ENCODE measurements at places on chromosomes 5 and 9. TPM values are rescaled to one million over a fixed set of nuclear protein-coding genes. Genes with fewer than 3 reads are reported as not detected.

GRCh38 chr9:35659340-35659739, 1.2 kb downstream of the CCDC107 start:
- DNase-seq: no peak

DNA sequence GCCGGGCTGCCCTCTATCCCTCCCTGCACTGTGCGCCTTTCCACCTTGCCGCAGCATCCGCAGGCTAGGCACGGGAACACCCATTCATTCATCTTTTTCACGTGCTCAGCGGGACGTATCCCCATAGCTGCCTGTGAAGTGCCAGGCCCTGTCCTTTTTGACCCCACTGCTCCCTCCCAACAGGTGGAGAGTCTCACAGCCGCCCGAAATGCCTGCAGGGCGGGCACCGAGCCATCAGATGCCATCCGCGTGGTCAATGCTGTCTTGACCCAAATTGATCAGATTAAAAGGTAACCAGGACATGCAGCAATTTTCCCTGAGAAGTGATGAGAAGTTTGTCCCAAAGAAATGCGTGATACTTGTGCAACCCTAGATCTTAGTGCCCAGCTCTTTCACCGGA, 15.5 kb downstream of the TRIP13 start:
- no peak for DNase-seq

GRCh38 chr5:145953202-145953601, 16.8 kb downstream of the SH3RF2 start:
- DNase-seq: no peak

DNA sequence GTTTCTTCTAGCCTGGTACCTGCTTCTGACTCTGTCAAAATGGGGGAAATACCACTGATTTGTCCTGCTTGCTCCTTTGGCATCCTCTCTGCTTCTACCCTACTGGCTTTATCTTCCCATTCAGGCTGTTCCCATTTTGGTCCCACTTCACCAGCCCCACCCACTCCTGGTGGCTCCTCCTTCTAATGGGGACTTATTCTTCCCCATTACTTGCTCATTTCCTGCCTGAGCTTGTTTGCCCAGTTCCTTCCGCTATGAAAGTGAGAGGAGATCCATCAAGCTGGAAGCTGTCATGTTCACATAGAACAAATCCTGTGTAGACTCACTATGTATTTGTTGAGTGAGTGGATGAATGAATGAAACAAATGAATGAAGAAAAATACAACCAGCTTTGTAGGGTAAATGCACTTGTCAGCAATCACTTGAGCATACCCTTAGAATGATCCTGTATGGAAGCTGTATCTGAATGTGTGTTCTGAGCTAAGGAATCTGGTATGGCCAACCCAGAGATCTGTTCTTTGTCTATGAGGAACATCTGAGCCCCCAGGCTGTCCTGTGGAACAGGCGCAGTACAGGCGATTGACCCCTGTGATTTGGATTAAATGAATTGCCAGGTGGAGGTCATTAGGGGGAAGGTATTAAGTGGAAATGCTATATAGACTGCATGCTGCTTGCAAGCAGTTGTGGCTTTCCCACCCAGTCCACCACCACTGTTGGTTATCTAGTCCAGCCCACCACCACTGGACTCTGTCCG, 89.5 kb downstream of the APBA1 start:
- DNase-seq: no peak

- no peak for DNase-seq
Observed at GRCh38 chr5:59704936-59705335, 188.6 kb downstream of the PDE4D start.

GRCh38 chr5:134226441-134227192, 744 bp upstream of the PPP2CA start:
- no peak for DNase-seq

Gene FGF10
- not detected for total RNA-seq

- DNase-seq: no peak
Observed at GRCh38 chr5:109917154-109917546, 227.4 kb downstream of the MAN2A1 start.

DNA sequence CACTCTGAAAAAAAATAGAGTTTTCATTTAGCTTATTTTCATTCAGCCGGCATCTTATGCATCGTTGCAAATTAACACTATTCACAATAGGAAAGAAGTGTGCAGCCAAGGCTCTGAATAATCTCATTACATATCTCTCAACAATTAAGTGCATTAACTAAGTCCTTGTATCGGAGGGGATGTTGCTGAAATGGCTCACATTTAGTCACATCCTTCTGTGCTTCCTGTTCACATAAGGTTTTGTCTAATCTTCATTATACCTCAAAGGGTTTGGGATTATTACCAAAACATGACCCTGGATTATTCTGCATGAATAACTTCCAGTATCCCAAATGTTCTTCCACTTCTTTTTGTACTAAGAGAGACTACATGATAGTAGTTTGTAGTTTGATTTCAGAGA, 278.0 kb upstream of the GRIA1 start:
- no peak for DNase-seq

DNA sequence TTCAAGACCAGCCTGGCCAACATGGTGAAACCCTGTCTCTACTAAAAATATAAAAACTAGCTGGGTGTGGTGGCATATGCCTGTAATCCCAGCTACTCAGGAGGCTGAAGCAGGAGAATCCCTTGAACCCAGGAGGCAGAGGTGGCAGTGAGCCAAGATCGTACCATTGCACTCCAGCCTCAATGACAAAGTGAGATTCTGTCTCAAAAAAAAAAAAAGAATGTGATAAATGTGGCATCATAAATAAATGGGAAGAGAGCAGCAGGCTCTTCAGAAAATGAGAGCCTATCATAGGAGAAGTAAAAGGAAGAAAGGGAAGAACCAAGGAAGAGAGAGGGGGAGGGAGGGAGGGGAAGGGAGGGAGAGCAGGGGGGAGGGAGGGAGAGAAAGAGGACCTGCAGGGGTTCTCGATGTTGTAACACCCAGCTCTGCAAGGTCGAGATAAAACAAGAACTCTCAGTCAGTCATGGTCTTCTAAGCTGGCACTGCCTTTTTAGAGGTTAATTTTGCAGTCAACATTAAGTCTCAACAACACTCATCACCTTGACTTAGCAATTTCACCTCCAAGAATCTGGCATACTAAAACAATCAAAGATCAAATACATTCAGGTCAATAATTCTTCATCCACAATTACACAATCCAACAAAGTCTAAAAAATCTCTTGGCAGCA, 68.7 kb upstream of the SIMC1 start:
- DNase-seq: no peak

Gene PRDM9
- not detected for total RNA-seq

GRCh38 chr5:101877451-101877850, 418.6 kb downstream of the SLCO4C1 start:
- no peak for DNase-seq

- DNase-seq: no peak
Observed at GRCh38 chr5:175740014-175740413, 82.1 kb downstream of the HRH2 start.

Gene MEIKIN
- total RNA-seq: 2.1 TPM

- DNase-seq: no peak
Observed at GRCh38 chr5:110807169-110807568, 68.4 kb downstream of the SLC25A46 start.

DNA sequence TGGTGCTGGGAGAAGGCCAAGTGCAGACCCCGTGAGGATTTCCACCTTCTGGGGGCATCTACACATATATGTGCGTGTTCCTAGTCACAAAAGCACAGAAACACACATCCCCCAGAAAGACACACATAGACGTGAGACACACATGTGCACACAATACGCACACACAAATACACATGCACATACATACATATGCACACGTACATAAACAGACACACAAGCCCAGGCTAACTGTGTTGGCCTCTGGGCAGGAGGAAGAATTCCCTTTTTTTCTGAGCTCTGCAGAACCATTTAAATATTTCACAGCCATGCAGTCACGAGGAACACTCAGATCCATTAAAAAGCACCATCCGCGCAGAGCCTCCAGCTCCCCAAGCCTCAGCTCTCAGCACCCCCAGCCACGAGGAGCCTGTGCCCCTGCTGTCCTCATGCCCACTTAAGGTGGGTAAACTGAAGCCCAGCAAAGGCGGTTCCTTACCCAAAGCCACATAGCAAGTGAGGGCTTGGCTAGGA, 5.3 kb downstream of the NINJ1 start:
- DNase-seq: no peak

GRCh38 chr9:113184539-113184938, 33.7 kb downstream of the SLC31A2 start:
- DNase-seq: no peak

Gene QSOX2
- 19.0 TPM for total RNA-seq

DNA sequence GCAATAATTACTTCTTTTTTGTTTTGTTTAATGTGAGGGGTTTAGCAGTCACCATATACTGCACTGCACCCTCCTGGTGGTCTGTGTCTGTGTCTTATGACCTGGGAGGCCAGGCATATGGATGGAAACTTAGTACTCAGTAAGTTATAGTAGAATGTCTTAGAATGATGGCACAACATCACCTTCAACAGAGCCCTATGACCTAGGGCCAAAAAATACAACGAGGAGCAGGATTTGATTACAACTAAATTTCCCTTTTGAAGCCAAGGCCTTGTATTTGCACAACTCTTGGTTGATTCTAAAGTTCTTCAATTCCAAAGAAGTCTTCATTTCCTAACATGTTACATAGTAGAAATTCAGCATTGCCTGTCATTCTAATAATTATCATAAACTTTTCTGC, 422.1 kb upstream of the PIK3R1 start:
- DNase-seq: no peak

Gene SOX30
- total RNA-seq: 0.65 TPM

GRCh38 chr9:128473104-128473503, 17.3 kb downstream of the ODF2 start:
- DNase-seq: no peak

DNA sequence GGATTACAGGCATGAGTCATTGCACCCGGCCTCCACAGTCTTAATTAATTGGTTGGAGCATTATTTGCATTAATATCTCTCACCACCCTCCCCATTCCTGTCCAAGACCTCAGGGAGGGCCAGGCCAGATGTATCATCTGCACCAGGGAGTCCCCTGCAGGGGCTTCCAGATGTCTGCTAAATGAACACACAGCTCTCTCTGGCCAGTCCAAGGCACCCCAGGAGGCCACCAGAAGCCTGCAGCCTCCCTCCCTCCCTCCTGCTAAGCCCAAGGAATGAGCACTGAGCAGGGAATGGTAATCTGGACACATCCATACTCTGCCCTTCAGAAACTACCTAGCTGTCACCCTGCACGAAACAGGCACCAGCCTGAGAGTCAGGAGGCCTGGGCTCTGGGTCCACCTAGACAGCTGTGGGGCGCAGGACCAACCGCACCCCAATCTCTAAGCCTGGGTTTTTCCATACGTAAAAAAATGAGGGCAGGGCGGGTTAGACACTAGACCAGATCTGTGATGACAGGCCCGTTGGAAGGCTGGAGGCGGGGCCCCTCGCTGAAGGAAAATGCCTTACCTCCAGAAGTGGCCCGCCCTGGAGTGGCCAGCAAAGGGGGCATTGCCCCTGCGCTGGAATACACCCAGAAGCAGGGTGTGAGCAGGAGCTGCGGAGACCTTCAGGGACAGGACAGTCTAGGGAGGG, 8.3 kb downstream of the CIZ1 start:
- no peak for DNase-seq

DNA sequence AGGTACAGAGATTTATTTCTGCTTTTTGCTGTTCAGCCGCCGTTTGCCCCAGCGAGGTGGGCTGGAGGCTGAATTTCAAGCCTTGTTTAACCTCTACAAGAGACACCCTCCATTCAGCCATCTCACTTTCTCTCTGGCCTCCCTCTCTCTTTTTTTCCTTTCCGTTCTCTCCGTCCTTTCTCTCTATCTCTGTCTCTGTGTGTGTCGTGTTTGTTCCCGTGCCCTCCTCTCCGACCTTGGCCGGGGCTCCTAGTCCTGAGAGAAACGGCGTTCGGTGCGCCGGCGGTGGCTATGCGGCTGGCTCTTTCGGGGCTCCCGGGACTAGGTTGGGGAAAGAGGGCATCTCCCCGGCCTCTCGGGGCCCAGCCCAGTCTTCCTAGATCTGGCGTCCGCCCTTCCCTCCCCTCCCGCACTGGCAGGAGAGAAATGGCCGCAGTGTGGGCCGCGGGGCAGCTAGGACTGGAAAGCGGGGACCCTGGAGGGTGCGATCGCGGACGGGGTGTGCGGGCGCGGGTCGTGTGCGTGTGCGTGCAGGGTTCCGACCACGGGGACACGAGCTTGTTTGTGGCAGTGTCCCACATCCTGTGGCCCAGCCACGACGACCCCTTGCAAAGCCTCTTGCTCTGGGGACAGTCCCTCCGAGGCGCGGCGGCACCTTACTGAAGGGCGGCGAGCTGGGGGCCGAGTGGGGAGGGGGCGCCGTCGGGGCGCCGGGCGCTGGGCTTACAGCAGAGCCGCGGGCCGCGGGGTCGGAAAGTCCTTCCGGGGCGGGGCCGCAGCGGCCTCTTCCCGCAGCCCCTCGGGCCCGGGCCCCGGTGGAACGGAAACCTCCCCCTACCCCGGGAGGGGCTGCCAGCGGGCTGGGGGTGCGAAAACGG, 5.7 kb downstream of the LHX2 start:
- no peak for DNase-seq

Gene CTNND2
- not detected for total RNA-seq

- no peak for DNase-seq
Observed at GRCh38 chr9:136050701-136051452, 44.2 kb downstream of the NACC2 start.

DNA sequence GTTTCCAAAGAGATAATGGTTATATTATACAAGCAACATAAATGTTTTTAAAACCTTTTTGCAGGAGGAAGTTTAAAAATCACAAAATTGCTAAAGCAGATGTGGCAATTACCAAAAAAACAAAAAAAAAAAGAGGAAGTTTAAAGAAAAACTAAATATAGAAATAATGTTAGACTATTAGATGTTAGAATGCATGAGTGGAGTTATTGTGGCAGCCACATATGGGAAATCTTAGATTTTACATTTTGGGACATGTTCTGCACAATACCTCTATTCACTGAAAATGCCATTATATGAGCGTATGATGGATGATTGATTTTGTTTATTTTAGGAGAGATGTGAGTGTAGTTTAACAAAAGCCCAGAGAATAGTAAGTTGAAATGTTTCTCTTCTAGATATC, 31.2 kb upstream of the DTWD2 start:
- no peak for DNase-seq
